Right hindlimb (tissue), 1 donor: ENCODE measurements at places on chromosomes 3 and 15.
A peak's percentile ranks its signal among the peaks of the same experiment; 100 is the strongest.

DNA sequence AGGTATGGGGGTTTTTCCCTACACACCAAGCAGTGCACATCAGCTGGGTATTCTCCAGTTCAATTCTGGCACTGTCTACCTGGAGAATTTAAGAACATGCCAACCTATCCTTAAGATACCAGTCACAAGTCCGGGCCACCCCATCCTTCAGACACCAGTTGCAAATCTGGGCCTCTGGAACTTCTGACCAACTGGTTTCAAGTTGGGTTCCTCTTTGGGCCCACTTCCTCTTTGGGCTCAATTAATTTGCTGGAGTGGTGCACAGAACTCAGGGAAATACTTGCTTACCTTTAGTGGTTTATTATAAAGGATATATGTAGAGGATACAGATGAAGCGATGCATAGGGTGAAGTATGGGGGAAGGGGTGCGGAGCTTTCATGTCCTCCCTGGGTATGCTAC, 25.3 kb downstream of the GLCE start:
- no peak for DNase-seq

DNA sequence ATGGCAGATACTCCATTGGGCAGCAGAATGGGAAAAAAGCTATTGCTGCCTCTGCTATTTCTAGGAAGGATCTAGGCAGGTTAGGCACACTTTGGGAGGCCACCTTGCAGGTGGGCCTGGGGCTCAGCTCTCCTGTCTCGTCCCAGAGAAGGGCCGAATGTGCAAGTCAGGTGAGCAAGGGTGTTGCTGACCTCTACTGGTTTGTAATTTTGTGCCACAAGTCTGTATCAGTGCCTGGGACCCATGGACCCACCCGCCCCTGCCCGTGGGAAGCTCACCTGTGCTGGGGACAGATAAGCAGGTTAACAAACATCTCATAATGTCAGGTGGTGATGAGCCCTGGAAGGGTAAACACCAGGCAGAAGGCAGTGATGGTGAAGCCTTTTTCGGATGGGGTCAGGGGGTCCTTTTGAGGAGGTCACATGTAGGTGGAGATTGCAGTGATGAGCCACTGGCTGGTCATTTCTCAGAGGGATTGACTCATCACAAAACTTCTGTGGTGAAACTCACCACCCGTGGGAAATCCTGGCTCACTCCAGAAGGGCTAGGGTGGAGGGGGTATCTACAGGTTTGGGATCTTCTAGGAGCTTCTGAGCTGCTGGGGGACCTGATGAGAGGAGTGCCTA, 161.3 kb downstream of the KLF13 start:
- DNase-seq, result peak; percentile 7

GRCh38 chr3:34956511-34956910, 682.8 kb upstream of the ARPP21 start:
- DNase-seq, result no peak

GRCh38 chr3:185283374-185283935, 29.6 kb upstream of the EHHADH start:
- DNase-seq, result no peak

- DNase-seq, result peak; percentile 75
These were observed 318.7 kb upstream of the C2CD4B start for GRCh38 chr15:62483814-62484213.

GRCh38 chr15:65540314-65540713, 10.1 kb downstream of the HACD3 start:
- no peak for DNase-seq

- no peak for DNase-seq
These were observed 54.4 kb downstream of the PGPEP1L start for GRCh38 chr15:98953000-98953787.

DNA sequence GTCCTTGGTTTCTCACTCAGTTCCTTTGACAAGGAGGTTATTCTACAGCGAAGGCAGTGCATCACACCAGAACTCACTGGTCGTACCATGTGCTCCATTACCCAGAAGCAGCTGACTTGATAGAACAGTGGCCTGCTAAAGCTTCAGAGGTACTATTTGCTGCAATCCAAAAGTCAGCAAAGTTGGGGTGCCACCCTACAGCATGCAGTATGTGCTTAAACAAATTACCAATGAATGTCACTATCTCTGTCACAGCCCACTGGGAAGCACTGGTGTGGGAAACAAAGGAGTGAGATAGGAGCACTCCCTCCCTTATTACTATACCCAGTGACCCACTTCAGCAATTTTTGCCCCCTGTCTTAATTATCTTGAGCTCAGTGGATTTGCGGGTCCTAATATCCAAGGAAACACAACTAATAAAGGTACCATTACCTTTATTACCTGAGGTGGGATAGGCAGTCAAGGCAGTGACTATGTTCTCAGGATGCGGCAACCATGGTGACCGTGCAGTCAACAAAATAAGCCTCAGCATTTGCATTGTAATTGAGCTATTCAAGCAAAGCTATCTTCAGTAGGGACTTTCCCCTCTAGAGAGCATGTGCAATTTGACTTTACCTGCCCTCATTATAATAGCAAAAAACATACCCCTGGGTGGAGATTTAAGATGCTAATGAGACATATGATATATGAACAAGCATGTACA, 199.4 kb downstream of the OCA2 start:
- DNase-seq, result no peak
